ENCODE measurements at places on chromosomes 2 and 18. TPM values are rescaled to one million over a fixed set of nuclear protein-coding genes. Genes with fewer than 3 reads are reported as not detected.

DNA sequence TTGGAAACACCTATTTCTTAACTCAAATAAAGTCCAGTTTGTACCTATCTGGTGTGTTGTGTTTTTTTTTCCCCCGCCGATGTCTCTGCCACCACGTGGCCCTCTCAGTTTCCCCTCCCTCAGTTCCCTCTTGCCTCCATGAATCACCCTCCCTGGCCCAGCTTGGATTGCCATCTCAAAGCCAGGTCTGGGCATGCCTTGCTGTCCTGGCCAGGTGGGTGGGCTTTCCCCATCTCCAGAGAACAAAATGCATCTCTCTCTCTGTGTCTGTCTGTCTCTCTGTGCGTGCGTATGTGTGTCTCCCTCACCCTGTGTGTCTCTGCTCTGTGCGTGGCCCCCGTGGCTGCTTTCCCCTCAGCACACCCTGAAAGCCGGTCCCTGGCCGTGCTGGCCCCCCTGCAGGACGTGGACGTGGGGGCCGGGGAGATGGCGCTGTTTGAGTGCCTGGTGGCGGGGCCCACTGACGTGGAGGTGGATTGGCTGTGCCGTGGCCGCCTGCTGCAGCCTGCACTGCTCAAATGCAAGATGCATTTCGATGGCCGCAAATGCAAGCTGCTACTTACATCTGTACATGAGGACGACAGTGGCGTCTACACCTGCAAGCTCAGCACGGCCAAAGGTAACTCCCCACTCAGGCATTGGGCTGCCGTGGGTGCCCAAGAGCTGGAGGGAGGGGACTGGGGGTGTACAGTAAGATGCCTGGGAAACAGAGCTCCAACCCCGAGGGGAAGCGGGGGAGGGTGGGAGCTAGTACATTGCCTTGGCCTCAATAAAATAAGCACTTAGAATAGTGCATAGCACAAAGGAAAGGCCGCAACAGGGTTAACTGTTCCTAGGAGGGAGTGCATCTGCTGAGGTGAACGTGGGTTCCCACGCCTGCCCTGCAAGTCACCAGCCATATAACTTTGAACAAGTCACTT, 31.6 kb upstream of the GMPPA start:
- DNase-seq, result no peak

- no peak for DNase-seq
Measured at GRCh38 chr2:200604571-200605255, 18.9 kb downstream of the AOX1 start.

DNA sequence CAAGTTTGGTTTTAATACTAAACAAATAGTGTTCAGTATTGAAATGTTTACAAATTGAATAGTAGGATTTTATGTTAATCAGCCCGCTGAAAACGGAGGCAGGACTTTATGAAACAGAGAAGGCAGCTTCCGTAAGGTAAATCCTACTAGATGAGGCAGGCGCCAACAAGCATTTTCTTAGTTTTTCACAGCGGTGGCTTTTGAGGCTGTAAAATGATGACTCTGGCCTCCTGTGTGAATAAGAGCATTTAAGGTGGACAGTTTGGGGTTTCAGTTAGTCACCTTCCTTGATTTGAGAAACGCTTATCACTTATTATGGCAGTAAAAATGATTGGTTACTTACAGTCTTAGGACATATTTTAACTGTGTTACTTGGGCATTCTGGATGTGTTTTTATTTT, 212.9 kb downstream of the PTGR3 start:
- no peak for DNase-seq

OXER1 gene
- total RNA-seq, result not detected

POTEF gene
- not detected for total RNA-seq

DNA sequence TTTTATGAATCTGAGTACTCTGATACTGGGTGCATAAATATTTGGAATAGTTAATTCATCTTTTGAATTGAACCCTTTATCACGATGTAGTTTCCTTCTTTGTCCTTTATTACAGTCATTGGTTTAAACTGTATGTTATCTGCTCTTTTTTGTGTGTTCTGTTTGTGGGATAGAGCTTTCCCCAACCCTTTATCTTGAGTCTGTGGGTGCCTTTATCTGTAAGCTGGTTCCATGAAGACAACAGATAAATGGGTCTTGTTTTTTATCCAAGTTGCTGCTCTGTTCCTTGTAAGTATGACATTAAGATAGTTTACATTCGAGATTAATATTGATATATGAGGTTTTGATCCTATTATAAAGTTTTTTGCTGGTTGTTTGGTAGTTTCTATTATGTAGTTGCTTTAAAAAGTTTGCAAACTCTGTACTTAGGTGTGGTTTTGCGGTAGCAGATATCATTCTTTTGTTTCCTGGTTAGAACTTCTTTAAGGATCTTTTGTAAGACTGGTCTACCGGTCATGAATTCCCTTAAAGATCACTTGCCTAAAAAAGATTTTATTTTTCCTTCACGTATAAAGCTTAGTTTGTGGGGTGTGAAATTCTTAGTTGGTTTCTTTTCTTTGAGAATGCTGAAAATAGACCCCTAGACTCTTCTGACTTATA, 1451.3 kb upstream of the SLC39A10 start:
- no peak for DNase-seq
